ENCODE measurements at places on chromosomes 16 and 17. TPM values are rescaled to one million over a fixed set of nuclear protein-coding genes. Genes with fewer than 3 reads are reported as not detected.

Gene OTOA
- not detected for total RNA-seq

Gene CDC6
- 0.71 TPM for total RNA-seq

Gene MRPS7
- total RNA-seq, result 33.2 TPM

Gene SLFN12L
- total RNA-seq, result 4.2 TPM

Gene LGALS9B
- total RNA-seq, result 1.7 TPM

Gene KRTAP4-4
- not detected for total RNA-seq

Gene DYNC1LI2
- 110 TPM for total RNA-seq

Gene ODAD4
- 1.1 TPM for total RNA-seq

Gene DDX52
- total RNA-seq, result 22.7 TPM

GRCh38 chr17:74244548-74244947, 29.5 kb upstream of the DNAI2 start:
- DNase-seq, result no peak

DNA sequence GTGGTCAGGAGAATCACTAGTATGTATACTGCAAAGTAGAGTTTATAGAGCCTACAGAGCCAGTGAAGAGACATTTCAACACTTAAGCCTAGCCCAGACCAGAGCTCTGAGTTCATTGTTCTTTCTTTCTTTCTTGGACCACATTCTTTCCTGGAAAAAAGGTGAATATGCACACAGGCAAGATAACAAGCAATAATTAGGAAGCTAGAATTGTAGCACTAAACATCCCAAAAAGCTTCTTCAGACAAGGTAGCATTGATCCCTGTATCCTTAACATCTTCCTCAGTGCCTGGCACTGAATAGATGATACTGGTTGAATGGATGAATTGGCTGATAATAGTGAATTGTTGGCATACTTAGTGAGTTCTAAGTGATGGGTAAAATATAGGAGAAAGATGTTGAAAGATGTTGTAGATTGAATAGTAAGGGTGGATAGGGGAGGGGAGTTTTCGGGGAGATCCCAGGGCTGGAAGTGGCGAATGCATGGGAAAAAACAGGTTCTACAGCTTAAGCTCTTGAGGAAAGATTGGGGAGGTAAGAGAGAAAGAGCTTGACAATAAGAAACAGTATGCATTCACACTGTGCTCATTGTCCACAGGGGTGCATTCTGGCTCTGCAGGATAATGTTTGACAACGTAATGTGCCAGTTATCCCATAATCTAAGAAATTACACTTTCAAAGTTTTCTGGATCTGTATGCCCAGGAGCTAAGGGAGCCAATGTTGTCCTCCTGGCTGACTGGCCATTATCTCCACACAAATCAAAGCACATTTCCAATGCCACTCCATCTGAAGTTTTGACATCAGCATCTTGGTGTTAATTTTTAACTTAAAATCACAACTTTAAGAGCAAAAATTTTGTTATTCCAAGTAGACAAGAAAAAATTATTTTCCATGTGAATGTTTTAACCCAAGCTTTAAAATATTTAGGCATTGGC, 35.6 kb downstream of the TUBD1 start:
- DNase-seq, result no peak

GRCh38 chr17:57391076-57391825, 134.9 kb downstream of the MSI2 start:
- DNase-seq, result no peak

DNA sequence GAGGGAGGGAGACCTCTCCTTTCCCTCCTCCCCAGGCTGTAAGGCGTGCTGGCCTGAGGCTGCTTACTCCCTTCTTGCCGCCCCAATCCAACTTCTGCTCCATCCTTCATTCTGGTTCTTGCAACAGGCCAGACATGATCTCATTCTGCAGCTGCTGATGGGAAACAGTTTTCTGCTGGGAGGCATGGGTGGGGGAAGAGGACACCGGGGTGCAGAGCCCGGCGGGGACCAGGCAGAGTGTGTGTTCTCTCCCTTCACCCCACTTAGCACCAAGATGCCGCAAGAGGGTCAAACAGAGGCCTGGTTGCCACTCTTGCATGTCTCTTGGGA, 1.4 kb downstream of the SARM1 start:
- no peak for DNase-seq

- DNase-seq, result no peak
Measured at GRCh38 chr17:45342306-45342705, 25.5 kb upstream of the MAP3K14 start.

GRCh38 chr16:52561910-52562741, 15.2 kb upstream of the TOX3 start:
- DNase-seq, result no peak

GRCh38 chr17:28567604-28568003, 3.7 kb downstream of the PIGS start:
- no peak for DNase-seq

DNA sequence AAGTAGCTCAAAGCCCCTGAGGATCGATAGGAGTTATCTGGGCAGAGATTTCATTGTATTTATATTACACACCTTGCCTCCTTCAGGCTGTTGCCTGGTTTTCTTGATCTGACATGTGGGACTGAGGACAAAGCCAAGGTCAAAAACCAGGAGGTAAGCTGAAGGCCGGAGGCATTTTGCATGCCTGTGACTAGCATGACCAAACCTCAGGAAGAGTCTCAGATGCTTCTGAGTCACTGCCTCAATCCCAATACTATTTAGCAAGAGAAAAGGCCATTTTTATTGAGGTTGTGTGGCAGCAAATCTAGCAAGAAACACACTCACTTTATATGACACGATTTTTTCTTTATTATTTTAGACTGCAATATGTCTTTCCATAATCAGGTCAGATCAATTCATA, 968.1 kb downstream of the CDH11 start:
- no peak for DNase-seq

DNA sequence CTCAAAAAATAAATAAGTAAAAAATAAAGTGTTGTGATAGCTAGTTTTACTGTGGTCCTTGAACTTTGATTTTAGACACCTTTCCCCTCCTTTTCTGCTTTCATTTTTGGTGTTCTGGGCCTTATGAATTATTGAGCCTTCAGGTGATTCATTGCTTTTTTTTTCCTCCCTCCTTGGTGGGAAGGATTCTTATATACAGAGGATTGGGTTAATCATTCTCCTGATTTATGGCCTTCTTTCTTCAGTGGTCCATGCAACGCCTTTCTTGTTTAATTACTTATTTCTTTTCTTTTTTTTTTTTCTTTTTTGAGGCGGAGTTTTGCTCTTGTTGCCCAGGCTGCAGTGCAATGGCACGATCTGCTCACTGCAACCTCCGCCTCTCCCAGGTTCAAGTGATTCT, 8.0 kb upstream of the MYL4 start:
- DNase-seq, result no peak

- DNase-seq, result no peak
Measured at GRCh38 chr17:44375196-44376017, 11.8 kb upstream of the FAM171A2 start.

DNA sequence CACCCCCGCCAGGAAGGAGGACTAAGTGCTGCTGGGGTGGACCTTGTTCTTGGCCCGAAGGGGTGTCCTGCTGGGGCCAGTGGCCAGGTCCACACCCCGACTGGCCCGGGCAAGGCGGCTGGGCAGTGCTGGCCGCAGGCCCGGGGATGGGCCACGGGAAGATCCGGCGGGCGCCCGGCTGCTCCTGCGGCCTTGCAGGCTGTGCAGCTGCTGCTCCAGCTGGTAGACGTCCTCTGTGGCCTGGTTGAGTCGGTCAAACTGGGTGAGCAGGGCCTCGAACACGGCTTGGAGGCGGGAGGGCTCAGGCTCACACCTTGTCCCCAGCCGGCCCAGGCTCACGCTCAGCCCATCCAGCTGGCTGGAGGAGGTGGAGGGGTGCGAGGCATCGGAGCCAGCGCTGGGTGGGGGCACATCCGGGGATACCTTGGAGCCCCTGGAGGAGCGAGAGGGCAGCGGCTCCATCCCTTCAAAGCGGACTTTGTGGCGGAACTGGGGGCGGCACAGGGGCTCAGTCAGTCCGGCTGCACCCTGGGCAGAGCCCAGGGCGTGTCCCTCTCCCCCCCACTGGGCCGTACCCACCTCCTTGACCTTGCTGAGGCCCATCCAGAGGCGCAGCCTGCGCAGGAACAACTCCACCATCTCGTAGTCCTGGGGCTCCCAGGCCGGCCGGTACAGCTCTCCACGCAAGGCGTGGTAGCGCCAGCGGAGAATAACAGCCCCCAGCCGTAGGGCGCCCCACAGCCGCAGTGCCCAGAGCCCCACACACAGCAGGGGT, 42.1 kb downstream of the TSC2 start:
- DNase-seq, result no peak

- no peak for DNase-seq
Measured at GRCh38 chr16:29126057-29126494, 141.2 kb downstream of the LAT start.

DNA sequence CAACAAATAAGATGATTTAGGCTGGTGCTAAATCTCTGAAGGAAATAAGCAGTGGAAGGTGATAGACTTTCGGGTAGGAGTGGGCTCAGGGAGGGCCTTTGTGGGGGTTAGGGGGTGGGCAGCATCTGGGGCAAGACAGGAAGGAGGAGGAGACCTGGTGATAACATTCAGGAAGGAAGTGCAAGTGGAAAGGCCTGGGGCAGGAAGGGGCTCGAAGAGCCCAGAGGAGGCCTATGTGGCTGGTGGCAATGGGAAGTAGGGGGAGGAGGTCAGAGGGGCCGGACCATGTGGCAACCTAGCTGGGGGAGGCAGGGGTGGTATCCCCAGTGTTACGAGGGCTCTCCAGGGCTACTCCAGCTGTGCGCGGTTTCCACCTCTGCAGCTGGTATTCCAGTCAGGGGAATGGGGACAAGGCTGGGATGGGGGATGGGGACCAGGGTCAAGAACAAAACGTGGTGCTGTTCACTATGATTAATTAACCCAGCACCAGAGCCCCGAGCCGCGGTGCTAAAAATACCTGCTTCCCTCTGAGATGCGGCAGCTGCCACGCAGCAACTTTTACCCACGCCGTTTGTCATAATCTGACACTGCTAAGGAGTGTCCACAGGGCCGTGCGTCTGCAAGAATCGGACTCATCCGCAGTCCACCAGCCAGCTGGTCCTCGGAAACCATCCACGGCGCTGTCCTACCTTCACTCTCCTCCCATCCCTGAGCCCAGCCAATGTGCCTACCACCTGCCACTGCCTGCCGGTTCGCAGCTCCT, 5.2 kb upstream of the CCDC182 start:
- DNase-seq, result no peak

DNA sequence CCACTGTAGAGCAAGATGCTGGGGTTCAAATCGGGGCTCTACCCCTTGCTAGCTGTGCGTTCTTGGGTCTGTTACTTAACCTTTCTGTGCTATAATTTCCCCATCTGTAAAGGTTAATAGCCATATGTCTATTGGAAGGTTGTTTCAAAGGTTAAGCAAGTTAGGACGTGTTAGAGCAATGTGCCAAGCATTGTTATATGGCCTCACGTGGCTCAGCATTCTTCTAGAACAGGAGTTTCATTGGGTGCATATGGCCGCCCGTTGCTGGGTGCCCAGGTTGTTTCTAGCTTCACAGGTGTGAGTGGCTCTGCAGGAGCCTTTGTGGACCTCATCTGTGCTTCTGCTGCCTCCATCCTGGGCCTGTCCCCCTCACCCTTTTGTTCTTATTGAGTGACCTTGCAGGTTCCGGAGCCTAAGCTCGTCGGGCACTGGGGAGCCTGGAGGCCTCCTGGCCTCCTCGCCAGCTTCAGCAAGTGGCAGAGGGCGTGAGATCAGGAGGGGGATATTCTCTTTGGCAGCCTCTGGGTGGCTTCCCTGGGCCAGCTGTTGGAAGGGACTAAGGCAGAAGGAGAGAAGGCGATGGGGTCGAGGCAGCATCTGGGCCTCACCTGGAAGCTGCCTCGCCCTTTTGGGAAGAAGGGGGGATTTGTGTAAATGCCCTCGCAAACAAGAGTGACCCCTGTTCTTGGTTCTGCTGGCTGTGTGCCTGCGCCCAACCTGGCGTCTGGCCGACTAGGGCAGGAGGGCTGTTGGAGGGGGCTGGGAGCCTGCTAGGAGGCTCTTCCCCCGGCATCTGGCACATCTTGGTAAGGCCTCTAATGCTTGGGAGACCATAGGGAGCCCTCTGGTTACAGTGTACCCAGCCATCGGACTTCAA, 80.2 kb upstream of the CIBAR2 start:
- no peak for DNase-seq
